ENCODE measurements at places on chromosomes 3 and 15. TPM values are rescaled to one million over a fixed set of nuclear protein-coding genes. Genes with fewer than 3 reads are reported as not detected.
A peak's percentile ranks its signal among the peaks of the same experiment; 100 is the strongest.

CILP gene
- polyA plus RNA-seq = 0.76 TPM

MED12L gene
- 0.06 TPM for polyA plus RNA-seq

P3H2 gene
- 1.1 TPM for polyA plus RNA-seq

BLOC1S6 gene
- 26.6 TPM for polyA plus RNA-seq

LINGO1 gene
- polyA plus RNA-seq = 1.3 TPM

DNAH12 gene
- not detected for polyA plus RNA-seq

SCAMP5 gene
- 7.4 TPM for polyA plus RNA-seq

CPNE9 gene
- polyA plus RNA-seq = 0.04 TPM

RPP25 gene
- 4.0 TPM for polyA plus RNA-seq

CASR gene
- polyA plus RNA-seq = not detected

TICRR gene
- polyA plus RNA-seq = not detected

NEO1 gene
- 4.4 TPM for polyA plus RNA-seq

CEMIP gene
- 0.08 TPM for polyA plus RNA-seq

PLS1 gene
- 0.80 TPM for polyA plus RNA-seq

SACM1L gene
- polyA plus RNA-seq = 25.7 TPM

DNA sequence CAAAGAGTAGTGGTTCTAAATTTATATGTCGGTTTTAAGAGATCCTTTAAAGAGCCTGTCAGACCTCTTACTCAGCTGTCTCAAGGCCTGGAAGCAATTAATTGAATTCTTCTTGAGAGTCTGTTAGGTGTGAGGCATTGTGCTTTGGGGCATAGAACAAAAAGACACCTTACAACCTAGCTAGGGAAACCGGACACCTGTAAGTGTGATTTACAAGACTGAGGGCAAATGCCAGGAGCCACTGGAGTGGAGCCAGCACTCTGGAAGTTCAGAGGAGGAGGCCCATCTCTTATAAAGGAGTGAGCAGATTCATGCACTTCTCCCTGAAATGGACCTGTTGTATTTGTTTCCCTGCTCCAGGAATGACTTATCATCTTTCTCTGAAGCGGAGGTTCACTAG, 97.7 kb upstream of the NUDT16 start:
- no peak for DNase-seq

DNA sequence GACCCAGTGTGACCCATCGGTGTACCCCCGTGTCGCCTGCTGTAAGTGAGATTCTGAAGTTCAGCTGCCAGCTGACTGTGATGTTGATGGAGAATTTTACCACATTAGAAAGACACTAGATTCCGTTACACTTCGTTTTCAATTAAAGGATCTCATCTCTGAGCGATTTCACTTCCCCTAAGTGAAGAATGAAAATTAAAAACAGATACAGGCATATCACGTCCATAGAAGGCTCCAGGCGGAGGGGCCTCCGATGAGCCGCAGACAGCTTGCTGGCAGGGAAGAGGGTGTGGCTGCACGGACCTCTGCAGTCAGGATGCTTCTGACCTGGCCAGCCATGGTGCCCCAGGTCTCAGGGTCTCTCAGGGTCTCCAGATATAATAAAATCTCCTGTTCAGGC, 6.6 kb upstream of the CPN2 start:
- no peak for DNase-seq

DNA sequence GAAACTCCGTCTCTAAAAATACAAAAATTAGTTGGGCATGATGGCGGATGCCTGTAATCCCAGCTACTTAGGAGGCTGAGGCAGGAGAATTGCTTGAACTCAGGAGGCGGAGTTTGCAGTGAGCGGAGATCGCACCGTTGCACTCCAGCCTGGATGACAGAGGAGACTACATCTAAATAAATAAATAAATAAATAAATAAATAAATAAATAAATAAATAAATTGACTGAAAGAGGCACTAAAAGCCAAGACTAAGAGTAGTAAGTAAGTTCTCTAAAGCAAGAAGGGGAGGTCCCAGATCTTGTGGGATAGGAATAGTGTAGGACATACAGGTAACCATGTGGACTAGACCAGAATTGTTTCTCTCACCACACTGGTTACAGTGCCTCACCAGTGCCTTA, 40.0 kb downstream of the TLNRD1 start:
- DNase-seq = no peak

DNA sequence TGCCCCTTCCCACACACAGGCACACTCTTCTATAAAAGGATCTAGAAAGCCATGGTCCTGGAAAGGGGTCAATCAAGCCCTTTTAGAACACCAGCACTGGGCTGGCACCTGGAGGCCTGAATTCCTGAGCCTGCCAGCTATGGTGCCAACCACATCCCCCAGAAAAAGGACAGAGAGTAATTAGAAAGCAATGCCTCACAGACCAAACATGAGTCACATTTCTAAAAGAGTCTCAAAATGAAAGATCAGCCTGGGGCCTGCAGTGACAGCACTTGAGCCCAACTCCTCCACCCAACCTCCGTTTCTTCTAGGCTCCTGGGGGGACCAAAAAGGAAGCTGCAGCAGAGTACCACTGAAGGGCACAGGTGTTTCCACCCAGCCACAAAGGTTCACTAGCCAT, 14.1 kb downstream of the MYLK start:
- no peak for DNase-seq

- DNase-seq = no peak
Observed at GRCh38 chr3:57434041-57434440, 110.1 kb downstream of the DNAH12 start.

GRCh38 chr3:110697961-110698360, 373.7 kb upstream of the NECTIN3 start:
- DNase-seq = no peak

GRCh38 chr3:157452097-157452496, 15.4 kb downstream of the PTX3 start:
- no peak for DNase-seq

- no peak for DNase-seq
Observed at GRCh38 chr3:175478301-175478700, 619.2 kb downstream of the NAALADL2 start.

GRCh38 chr3:143685491-143685890, 162.8 kb downstream of the SLC9A9 start:
- no peak for DNase-seq

DNA sequence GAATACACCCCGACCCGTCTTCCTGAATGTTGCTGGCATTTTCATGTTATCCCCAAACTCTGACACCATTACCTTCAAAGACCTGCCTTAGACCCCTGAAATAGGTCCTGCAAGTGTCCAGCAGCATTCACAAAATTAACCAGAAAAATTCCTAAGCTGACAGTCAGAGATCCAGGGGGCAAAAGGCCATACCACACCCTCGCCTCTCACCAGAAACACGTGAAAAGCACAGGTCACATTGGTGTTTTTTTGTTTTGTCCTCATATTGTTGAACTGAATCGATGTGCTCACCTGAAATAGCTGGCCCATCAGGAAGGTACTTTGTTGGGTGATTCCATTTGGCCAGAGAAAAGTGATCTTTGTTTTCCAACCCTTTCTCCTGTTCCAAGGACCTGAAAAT, 113.1 kb upstream of the HES1 start:
- no peak for DNase-seq

- no peak for DNase-seq
Observed at GRCh38 chr15:33377204-33377603, 66.4 kb downstream of the RYR3 start.

DNA sequence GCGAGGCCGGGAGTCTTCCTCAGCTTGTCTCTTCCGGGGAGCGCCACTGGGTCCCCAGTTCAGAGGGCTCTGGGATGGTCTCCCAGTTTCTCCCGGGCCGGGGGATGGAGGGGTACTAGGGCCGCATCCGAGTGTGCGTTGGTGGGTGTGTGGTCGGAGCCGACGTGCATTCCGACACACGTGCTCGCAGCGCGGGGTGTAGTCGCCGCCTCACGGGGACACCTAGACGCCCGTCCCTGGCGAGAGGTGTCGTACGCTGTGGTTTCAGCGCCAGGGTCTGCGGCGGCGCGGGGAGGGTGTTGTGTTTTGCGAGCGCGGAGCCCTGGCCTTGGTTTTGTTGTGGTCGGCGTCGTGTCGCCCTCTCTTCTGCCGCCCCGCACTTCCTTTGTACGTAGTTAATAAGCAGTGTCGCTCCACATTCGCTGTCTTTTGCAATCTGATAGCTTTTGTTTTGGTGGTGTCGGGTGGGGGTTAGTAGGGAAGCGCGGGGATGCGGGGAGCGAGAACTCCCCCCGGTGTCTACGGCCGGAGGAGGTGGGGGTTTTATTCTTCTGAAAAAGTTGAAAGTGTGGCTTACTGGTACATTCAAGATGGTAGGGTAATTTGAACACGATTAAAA, 2.2 kb downstream of the IGF1R start:
- DNase-seq = peak; percentile 78

GRCh38 chr3:134621854-134622253, 29.0 kb downstream of the KY start:
- no peak for DNase-seq

DNA sequence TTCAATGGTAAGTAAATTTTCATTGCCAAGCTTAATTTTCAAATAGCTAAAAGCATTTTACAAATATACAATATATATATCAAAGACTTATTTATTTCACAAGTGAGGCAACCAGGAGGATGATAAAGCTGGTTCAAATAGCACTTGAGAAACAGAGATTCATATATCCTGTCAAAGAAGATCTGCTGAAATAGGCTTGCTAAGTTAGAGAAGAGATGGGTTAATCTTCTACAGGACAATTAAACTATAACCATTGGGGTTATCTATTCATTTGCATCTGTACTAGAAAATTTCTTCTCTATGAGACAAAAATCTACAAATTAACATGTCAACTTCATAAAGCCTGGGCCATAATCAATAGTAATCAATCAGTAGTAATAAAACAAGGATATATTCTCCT, 637.7 kb upstream of the UBE2E2 start:
- no peak for DNase-seq

GRCh38 chr3:154218728-154219127, 97.5 kb downstream of the ARHGEF26 start:
- no peak for DNase-seq

DNA sequence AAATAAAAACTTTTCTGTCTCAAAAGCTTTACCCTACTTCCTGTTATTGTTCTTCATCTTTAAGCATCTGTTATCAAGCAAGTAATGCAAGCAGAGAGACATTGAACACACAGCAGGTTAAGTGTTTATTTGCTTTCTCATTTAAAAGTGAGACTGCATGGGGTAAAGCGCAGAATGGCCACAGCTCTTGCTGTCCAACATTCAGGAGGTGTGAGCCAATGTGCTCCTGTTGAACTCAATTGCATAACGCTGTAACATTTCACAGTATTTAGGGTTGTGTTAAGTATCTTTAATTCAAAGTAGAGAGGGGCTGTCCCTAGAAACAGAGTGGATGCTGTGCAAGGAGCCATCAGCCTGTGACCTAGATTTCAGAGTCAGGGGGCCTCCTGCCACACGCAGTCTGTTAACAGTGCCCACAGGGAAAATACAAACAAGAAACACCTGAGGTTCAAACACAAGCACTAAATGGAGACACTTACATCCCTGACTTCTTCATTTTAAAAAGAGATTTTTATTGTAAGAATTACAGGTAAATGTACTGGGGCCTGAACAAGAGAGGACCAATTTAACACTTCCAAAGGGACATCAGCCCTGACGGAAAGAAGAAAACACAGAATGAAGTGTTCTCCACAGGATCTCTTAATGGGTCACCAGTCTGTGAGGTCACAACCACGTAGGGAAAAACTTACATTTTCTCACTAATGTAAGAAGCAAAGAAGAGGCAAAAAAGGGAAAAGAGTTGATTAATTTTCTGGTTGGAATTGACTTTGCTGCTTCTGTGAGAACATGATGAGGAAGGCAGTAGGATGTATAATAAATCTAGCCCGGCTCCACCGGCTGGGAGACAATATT, 815.1 kb downstream of the VGLL3 start:
- no peak for DNase-seq

DNA sequence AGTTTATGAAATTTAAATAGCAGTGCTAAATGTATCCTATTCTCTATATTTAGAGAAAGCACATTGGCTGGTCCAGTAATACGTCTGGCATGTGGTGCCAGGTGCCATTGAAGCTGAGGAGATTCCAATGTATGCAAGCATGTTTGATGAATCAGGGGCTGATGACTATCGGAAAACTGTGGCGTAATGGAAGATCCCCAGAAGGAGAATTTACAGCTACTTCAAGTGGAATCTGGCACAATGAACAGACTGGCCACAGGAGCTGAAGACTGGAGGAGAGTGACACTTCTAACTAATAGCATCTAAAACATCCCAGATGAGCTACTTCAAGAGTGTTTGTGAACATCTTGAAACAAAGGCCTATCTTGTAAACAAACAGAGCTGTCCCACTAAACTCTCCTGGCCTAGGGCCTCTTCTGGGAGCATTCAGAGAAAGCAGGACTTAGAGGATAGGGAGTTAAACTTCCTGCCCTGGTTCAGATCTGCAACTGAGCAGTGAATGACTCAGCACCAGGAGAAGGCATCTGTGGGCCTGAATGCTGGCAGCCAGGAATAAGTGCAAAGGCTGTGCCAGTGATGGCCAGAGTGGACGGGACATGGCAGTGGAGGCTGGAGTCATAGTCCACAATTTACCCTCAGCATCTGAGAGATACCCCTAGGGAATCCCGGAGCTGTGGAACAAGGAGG, 15.2 kb upstream of the ACTC1 start:
- DNase-seq = peak; percentile 42

DNA sequence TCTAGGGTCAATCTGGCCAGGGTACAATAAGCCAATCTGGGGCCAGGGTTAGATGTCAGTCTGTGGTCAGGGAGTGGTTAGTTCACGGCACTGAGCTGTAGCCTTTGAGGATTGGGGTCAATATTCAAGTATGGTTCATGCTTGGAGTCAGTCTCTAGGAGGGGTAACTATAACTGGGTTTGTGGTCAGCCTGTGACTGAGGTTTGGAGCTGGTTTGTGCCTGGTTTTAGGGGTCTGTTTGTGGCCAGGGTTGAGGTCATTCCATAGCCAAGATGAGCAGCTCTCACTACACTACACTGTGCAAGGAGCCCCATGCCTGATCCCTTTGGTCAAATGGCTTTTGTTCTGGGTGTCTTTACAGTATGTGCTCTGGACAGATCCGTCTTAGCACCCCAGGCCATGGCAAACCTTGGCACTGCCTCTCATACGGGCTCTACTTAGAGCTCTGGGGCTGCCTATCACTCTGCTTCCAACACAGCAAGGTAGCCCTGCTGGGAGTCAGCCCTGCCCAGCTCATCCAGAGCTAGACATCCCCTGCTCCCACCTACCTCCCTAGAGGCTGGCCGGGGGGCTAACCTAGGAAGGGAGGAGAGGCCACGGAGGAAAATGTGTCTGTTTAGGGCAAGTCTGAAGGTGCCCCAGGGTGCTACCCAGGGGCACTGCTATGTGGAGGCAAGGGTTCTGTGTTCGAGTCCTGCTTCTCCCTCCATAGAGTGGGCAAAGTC, 63.3 kb upstream of the CORO2B start:
- no peak for DNase-seq

- DNase-seq = no peak
Observed at GRCh38 chr3:117105686-117106085, 396.1 kb downstream of the TUSC7 start.

- DNase-seq = no peak
Observed at GRCh38 chr15:81254916-81255290, 58.2 kb downstream of the IL16 start.

- peak; percentile 32 for DNase-seq
Observed at GRCh38 chr3:157436583-157437291, at the start of gene PTX3. TSS of gene PTX3 (plus strand) at chr3:157436850. CDS start at chr3:157436934, 84 bp downstream.

- no peak for DNase-seq
Observed at GRCh38 chr3:37137516-37137915, 36.9 kb downstream of the LRRFIP2 start.
